ENCODE measurements at places on chromosomes 7 and 10.

- no peak for DNase-seq
Measured at GRCh38 chr10:111479966-111480365, 403.1 kb downstream of the ADRA2A start.

DNA sequence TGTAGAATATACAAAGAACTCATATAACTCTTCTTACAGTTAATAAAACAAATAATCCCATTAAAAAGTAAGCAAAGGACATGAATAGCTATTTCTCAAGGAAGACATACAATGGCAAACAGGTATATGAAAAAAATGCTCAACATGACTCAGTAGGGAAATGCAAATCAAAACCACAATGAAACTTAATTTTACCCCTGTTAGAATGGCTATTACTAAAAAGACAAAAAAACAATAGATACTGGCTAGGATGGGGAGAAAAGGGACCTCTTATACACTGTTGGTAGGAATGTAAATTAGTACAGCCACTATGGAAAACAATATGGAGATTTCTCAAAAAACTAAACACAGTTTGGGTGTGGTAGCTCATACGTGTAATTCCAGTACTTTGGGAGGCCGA lies 37.8 kb downstream of the HERPUD2 start:
- no peak for DNase-seq

GRCh38 chr10:94608559-94608958 lies 63.0 kb downstream of the HELLS start:
- no peak for DNase-seq

DNA sequence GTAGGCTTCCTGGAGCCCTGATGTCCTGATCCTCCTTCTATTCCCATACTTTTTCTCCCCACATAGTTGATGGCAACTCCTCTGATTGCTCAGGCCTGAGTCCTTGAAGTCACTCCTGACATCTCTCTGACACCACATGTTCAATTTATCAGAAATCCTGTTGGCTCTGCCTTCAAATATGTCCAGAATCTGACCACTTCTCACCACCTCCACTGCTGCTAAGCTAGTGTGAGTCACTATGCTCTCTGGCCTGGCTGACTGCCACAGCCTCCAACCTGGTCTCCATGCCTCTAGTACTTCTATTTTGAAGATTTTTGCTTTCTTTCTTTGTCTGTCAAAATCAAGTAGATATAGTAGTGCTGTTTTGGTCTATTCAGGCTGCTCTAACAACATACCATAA lies 53.0 kb downstream of the TMEM229A start:
- no peak for DNase-seq

DNA sequence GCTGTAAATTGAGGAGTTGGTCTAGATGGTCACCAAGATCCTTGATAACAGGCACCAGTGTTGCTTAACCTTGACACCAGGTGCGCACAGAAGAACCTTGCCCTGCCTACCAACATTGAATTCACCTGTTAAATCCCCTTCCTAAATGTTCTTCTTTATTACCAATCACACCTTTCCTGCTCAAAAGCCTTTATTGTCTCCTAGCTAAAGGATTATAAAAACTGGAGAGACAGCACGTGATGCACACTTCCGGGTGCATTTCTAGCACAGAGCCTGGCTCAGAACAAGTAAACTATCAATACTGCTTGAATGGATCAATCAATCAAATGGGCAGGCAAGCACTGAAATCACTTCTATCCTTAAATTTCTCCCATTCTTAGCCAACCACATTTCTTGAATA lies 56.3 kb downstream of the SVIL start:
- no peak for DNase-seq

DNA sequence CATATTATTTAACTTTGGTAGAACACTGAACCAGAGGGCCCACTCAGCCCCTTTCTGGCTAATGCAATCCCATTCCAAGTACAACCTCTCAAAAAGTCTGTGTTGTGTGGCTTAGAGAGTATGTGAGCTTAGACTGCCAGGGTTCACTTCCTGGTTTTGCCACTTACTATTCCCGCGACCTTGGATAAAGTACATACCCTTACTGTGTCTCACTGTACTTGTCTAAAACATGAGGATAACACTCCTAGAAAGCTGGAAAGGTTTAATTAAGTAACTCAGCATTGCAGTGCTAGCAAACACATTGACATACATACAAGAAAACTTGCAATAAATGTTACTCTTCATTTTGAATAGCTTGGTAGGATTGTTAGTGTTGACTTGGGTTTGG lies 215.8 kb downstream of the CHCHD3 start:
- no peak for DNase-seq

DNA sequence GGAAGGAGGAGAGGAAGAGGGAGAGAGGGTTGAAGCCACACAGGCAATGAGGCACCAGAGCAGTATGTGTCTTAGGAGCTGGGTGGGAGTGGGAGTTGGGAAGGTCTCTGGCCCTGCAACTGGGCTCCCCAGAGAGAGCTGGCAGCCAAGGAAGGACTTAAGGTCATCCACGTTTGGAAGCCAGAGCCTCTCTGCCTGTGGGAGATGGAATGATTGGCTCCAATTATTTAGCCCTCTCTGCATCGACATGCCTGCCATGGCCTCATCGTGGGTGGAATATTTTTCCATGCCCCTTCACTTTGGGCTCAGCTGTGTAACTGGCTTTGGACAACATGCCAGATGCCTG lies 478.5 kb downstream of the RPS24 start:
- no peak for DNase-seq

GRCh38 chr10:31011665-31012022 lies 20.0 kb downstream of the ZNF438 start:
- no peak for DNase-seq

GRCh38 chr7:26348234-26348851 lies 56.7 kb downstream of the SNX10 start:
- no peak for DNase-seq

DNA sequence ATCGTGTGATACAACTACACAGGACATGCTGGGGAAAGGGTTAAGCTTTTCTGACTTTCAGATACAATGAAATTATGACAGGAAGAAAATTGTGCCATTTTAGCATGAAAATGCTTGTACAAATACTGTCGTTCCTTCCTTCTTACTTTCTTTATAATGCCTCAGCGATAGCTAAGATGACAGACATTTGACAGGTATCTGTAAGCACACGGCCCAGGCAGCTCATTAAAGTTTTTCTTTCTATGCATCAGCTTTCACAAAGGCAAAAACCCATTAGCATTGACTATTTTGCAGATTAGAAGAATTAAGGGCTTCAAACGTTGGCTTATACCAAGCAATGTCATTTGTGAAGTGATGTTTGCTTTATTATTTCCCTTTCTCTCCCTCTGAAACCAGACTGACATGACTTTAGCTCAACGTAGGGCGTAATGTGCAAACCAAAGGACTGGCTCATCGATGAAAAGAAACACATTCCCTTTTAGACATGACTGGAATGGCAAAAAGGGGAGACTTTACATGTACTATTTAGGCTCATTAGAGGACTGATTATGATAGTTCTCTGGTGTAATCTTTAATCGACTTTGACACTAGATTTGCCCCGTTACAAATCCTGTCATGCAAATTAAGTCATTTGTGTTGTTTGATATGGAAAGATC lies 258.4 kb upstream of the SP8 start:
- no peak for DNase-seq

DNA sequence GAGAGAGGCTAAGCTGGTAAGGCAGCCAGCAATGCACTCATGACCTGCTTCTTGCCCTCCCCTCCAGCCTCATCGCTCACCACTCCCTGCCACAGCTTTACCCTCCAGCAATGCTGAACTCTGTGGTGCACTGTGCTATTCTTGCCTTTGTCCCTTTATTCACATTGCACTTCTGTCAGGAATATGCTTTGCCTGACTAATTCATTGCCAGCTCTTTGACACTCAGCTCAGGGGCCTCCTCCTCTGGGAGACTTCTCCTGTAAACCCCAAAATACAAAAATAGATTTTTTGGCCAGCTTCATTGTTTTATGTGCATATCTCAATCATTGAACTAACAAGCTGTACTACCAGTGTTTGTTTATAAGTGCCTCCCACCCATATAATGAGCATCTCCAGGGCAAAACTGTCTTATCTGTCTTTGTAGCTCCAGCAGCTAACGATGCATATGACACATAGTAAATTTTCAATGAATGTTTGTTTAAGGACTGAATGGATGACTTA lies 8.2 kb downstream of the CNNM1 start:
- DNase-seq: no peak

DNA sequence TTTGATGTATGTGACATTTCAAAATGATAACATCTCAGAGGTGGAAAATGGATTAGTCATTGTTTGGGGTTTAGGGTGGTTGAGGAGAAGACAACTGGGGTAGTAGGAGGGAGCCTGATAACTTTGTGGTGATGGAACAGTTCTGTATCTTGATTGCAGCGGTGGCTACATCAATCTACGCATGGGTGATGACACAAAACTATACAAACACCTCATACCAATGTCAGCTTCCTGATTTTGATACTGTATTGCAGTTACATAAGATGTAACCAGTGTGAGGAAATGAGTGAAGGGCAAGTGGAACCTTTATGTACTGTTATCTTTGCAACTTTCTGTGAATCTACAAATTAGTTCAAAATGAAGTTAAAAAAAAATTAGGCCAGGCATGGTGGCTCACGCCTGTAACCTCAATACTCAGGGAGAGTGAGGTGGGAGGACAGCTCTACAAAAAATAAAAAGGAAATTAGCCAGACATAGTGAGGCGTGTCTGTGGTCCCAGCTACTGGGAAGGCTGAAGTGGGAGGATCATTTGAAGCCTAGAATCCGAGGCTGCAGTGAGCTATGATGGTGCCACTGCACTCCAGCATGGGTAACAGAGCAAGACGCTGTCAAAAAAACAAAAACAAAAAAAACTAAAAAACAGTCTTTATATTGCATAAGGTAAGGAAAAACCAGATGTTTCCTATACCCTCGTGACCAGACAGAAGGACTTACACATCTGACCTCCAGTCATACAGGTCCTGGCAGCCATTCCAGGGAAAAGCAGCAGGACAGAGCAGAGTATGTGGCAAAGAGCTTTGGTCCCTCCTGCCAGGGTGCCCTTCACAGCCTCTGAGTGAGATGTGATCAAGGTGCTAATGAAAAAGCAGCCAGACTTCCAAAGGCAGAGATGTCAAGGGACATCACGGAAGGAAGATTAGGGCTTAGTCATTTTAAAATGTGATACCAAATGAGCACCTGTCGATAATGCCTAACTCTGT lies 50.8 kb downstream of the CYTH3 start:
- no peak for DNase-seq

- no peak for DNase-seq
Measured at GRCh38 chr7:90660100-90660499, 64.0 kb downstream of the CDK14 start.

GRCh38 chr10:76632767-76633051 lies 1004.9 kb downstream of the KCNMA1 start:
- DNase-seq: no peak

- DNase-seq: peak; percentile 21
Measured at GRCh38 chr10:112374724-112375541, 1.0 kb downstream of the ACSL5 start.

DNA sequence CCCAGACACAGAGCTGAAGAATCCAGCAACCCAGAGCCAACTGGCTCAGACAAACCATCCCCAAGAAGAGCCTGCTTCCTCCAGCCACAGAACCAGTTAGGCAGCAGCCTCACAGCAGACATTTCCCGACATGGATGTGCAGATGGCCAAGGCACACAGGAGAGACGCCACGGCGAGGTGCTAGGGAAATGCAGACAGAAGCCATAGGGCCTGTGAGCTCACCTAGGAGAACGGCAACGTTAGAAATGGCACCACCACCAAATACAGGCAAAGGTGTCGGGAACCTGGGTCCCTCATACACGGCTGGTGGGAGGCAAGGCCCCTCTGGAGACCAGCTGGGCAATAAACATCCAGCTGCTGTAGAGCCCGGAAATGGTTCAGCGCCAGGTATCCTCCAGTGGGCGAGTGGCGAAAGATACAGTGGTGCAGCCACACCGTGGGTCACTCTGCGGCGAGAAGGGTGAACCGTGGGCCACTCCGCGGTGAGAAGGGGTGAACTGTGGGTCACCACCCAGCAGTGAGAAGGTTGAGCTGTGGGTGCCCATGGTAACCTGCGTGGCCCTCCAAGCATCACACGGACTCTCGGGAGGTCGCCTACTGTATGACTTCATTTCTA lies 31.2 kb downstream of the JAKMIP3 start:
- no peak for DNase-seq

DNA sequence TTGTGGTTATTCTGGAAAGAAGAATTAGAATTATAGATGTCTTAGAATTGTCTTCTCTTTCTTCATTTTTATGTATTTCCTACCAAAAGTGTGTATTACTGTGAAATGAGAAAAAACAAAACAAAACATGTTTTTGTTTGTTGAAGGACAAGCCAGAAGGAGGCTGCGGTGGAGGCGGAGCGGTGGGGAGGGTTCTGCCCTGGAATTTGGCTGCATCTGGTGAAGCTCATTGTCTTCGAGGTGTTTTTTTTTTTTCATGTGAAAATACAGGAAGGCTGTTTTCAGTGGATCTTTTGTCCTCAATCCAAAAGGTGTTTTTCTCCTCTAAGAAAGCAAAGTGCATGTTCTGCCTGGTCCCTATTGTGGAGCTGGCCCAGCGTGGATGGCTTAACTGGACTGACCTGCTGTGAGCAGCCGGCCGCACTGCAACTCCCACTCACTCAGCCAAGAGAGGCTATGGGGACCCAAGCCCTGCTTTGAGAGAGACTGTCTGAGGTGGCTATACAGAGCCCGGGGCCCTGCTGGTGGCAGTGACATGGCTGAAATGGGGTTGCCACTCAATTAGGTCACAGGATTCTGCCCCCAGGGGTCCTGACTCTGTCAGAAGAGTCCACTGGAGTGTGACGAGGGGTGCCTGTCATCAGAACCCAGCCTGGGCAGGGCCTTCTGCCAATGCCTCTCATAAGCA lies 184.9 kb upstream of the MKI67 start:
- no peak for DNase-seq

DNA sequence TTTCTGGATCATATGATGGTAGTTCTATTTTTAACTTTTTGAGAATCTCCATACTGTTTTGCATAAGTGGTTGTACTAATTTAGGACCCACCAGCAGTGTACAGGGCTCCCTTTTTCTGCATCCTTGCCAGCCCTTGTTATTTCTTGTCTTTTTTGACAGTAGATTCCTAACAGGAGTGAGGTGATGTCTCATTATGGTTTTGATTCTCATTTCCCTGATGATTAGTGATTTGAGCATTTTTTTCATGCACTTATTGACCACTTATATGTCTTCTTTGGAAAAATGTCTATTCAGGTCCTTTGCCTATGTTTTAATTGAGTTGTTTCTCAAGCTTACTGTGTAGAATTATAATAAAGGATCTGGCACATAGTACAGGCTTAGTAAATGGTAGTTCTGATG lies 238.8 kb upstream of the BMPER start:
- DNase-seq: no peak

- DNase-seq: peak; percentile 78
Measured at GRCh38 chr10:133335246-133336117, 1.2 kb downstream of the CALY start.

Data from nephron progenitor cell (in vitro differentiated cells).